ENCODE measurements at places on chromosomes 1 and 21. TPM values are rescaled to one million over a fixed set of nuclear protein-coding genes. Genes with fewer than 3 reads are reported as not detected.

EDARADD gene
- total RNA-seq, result 0.16 TPM

CBR3 gene
- total RNA-seq, result 4.1 TPM

HAPLN2 gene
- total RNA-seq, result not detected

INSRR gene
- 0.09 TPM for total RNA-seq

PRUNE1 gene
- total RNA-seq, result 23.3 TPM

CFHR2 gene
- total RNA-seq, result not detected

CRYAA gene
- total RNA-seq, result not detected

TSPAN1 gene
- total RNA-seq, result 723 TPM

MTR gene
- total RNA-seq, result 23.5 TPM

ZSCAN20 gene
- total RNA-seq, result 4.3 TPM

MPZ gene
- total RNA-seq, result 2.1 TPM

PDC gene
- not detected for total RNA-seq

PCBP3 gene
- 7.6 TPM for total RNA-seq

IFI44 gene
- 8.1 TPM for total RNA-seq

HES3 gene
- not detected for total RNA-seq

ITLN2 gene
- not detected for total RNA-seq

THEMIS2 gene
- 3.8 TPM for total RNA-seq

RGSL1 gene
- not detected for total RNA-seq

UTS2 gene
- total RNA-seq, result 0.17 TPM

FAAP20 gene
- 32.0 TPM for total RNA-seq

DDI2 gene
- total RNA-seq, result 34.6 TPM

VCAM1 gene
- total RNA-seq, result 9.4 TPM

CD84 gene
- total RNA-seq, result 3.8 TPM

TNFRSF8 gene
- not detected for total RNA-seq

OR2L13 gene
- 0.19 TPM for total RNA-seq

OR2T2 gene
- not detected for total RNA-seq

ZNF697 gene
- 1.8 TPM for total RNA-seq

OR2G6 gene
- not detected for total RNA-seq

KCNQ4 gene
- total RNA-seq, result 1.3 TPM

OLIG1 gene
- total RNA-seq, result not detected

KRTAP13-2 gene
- 2.9 TPM for total RNA-seq

PRRX1 gene
- 4.4 TPM for total RNA-seq
